ENCODE measurements at places on chromosomes 6 and 20.

DNA sequence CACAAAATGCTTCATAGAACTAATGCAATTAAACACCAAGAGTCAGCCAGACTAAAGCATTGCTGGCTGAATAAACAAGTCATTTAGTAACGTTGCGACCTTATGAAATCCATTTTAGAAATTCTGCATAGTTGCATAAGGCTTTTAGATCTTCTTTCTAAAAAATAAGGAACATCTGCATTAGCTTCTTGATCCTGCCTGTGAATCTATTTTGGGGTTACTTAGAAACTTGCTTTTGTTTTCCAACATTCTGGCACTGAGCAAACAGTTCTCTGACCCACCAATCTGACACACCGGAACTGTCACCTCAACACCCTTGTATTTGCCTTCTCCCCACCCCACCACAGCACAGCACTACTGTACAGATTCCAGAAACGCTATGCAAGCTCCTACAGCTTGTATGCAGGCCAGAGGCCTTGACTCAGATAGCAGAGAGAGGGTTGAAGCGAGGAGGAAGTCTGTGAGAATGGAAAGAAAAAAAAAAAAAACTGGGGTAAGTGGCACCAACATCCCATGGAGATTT is 55.0 kb downstream of the KIF13A start:
- no peak for DNase-seq

- no peak for DNase-seq
Observed at GRCh38 chr6:150681578-150682395, 82.1 kb downstream of the PLEKHG1 start.

DNA sequence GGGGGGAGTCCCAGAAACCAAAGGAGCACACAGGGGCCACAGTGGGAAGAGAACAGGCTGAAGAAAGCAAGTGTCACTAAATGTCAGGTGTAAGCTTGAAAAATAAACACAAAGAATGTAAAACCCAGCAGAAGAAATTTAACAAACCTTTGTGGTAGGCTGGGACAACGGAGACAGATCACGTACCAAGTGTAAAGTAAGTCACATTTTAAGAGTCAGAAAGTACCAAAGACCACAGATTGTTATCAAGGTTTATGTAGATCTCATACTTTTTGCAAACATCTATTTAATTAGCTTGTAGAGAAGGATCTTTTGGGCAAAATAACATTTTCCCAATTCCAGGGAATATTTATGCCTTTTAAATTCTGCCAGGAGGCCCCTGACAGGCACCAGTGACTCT is 1.6 kb downstream of the CLIC5 start:
- no peak for DNase-seq

- no peak for DNase-seq
Observed at GRCh38 chr6:1066449-1067090, 245.3 kb upstream of the FOXQ1 start.

- no peak for DNase-seq
Observed at GRCh38 chr6:81436990-81437389, 315.5 kb downstream of the TENT5A start.

DNA sequence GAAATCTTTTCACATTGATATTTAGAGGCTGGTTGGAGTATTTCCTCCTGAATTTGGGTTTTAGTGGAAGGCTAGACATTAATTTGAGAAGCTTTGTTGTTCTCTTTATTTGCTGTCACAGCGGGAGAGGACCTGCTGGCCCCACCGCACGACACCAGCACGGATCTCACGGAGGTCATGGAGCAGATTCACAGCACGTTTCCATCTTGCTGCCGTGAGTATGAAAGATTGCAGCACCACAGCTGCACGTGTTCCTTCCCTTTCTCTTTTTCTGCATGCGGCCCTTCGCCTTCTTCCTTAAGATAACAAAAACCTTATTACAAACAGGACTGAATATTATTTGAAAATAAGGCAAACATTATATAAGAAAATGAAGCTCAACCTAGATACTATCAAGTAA is 555.5 kb downstream of the UTRN start:
- no peak for DNase-seq

- no peak for DNase-seq
Observed at GRCh38 chr6:165967810-165968407, 199.7 kb downstream of the TBXT start.

- no peak for DNase-seq
Observed at GRCh38 chr6:56154076-56154475, 93.3 kb downstream of the COL21A1 start.

- DNase-seq, result no peak
Observed at GRCh38 chr6:170238741-170239565, 51.9 kb downstream of the DLL1 start.

- DNase-seq, result no peak
Observed at GRCh38 chr6:20771409-20771808, 237.2 kb downstream of the CDKAL1 start.

GRCh38 chr6:44078827-44079671 is 48.2 kb downstream of the MRPL14 start:
- DNase-seq, result peak; percentile 88

DNA sequence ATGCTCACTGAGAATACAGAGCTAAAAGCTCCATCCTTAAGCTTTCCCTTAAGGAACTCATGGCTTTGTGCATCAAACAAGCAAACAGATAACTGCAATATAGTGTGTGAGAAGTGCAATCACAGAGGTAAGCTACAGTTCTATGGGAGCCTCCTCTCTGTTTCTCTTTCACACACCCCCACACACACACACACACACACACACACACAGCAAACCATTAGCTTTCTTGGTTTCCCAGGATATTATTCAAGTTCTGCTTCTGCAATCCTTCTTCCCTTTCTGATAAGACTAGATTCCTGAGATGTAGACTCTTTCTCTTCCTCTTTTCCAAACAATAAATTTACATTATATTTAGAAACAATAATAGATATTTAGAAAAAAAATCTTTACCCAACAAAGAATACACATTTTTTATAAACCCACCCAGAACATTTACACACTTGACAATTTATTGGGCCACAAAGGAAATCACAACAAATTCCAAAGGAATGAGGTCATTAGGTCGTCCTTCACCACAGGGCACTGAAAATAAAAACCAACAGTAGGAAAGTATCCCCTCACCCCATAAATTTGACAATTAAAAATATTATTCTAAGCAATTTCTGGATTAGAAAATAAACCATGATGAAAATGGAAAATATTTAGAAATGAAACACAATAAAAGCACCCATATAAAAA is 9.3 kb upstream of the GFOD1 start:
- DNase-seq, result no peak

GRCh38 chr6:44172731-44173500 is 14.3 kb downstream of the CAPN11 start:
- peak; percentile 82 for DNase-seq

DNA sequence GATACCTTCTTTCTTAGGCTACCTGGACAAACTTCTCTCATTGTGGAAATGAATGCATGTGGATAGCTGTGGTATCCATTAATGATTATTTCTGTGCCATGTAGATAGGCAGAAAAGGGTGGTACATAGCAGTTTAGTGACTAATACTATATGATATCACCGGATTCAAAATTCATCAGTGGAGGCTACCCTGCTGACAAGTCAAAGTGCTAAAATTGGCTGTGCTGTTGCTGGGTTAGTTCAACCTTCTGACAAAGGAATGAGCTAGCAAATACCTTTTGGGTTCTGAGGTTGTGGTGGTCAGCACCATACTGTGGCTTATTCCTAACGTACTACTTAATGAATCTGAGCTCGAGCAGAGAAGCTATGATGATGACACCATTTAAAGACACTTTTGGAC is 109.1 kb downstream of the TFAP2B start:
- DNase-seq, result no peak

DNA sequence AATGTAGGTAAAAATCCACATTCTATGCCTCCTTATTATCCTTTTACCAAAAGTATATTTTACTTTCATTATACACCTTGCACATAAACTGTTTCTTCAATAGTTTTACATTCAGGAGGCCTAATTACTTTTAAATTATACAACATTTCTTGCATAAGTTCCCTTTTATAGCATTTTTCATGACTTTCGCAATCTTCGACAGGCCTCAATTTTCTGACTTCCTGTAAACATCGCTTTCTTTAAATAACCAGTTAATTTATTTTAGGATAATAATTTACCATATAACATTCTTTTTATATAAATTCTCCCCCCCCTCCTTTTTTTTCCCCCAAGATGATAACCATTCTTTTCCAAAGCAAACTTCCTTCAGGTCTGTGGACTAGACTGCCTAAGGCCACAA is 9.2 kb downstream of the SLC35A1 start:
- DNase-seq, result no peak

DNA sequence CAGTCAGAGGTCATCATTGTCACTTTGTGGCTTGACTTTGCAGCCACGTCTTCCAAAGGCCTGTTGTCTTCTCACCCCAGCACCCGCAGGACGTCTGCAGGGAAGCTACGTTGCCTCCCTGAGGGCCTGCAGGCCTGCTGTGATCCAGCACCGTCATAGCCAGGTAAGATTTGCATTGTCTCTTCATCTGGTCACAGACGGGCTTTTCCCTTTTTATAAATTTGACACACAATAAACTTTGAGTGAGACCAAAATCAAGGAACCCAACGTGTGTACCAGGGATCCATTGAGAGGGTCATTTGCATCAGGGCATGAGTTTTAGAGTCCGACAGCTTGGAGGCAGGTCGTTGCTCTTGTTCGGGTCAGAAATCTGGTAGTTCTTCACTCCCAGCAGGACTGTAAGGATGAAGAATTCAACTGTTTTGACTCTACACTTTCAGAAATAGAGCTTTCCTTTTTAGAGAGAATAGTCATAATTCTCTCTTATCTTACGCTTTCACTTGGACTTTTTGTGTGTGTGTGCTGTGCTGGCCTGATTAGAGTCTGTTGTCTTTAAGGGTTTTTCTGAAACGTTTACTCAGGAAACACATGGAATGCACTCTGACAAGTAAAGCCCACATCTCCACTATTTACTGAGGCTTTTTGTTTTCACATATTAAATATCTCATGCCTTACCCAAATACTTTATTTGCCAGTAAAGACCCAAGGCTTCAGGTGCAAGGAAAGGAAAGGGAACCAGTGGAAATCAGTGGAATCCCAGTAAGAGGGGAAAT is 177.2 kb upstream of the TAB2 start:
- no peak for DNase-seq

- DNase-seq, result no peak
Observed at GRCh38 chr6:106628658-106629102, 618 bp downstream of the RTN4IP1 start.
